ENCODE measurements at places on chromosomes 12 and 14. TPM values are rescaled to one million over a fixed set of nuclear protein-coding genes. Genes with fewer than 3 reads are reported as not detected.

DNA sequence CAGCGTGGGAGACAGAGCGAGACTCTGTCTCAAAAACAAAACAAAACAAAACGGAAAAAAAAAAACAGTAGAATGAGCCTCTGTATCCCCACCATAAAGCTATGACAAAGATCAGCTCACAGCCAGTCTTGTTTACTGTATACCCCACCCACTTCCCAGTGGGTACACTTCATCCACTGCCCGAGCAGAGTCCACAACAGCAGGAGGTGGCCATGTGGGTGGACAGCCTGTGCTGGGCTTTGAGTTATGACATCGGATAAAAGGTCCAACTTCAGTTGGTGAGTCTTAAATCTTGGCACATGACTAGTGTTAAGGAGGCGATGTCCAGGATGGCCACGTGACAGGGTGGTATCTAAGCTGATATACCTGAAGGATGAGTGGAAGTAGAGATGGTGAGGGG is 34.8 kb upstream of the MAPKAPK5 start:
- no peaks in the 10 kb centered on the region for H3K36me3 ChIP-seq
- no peaks in the 10 kb centered on the region for H3K4me1 ChIP-seq
- H3K27me3 ChIP-seq: no peaks in the 10 kb centered on the region
- no peak overlapping the region for H3K4me3 ChIP-seq
- DNase-seq: no peak

DNA sequence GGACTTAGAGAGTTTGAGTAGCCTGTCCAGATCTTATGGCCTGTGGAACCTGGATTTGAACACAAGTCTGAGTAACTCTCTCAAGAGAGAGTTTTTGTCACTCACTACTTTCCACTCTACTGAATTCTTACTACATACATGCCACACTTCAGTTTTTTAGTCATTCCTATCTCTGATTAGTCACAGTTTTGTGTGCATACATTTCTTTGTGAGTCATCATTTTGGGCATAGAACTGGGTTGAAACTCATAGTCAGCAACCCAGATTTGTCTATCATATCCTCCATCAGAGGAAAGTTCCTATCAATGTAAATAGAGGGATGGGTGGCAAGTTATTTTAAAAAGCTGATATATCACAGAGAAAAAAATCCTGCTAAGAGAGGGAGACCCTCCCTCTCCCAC is 42.9 kb downstream of the FLRT2 start:
- DNase-seq: no peak
- H3K36me3 ChIP-seq: no peaks in the 10 kb centered on the region
- H3K4me1 ChIP-seq: peaks cover 68% of the 10 kb centered on the region
- no peak overlapping the region for H3K4me3 ChIP-seq
- no peaks in the 10 kb centered on the region for H3K27me3 ChIP-seq

GRCh38 chr12:68222326-68222725 is 3.3 kb downstream of the IL26 start:
- no peaks in the 10 kb centered on the region for H3K4me1 ChIP-seq
- H3K27ac ChIP-seq: no peak overlapping the region
- DNase-seq: no peak
- H3K36me3 ChIP-seq: no peaks in the 10 kb centered on the region
- H3K4me3 ChIP-seq: no peak overlapping the region

- no peaks in the 10 kb centered on the region for H3K27me3 ChIP-seq
- DNase-seq: no peak
- no peak overlapping the region for H3K4me3 ChIP-seq
- no peak overlapping the region for H3K27ac ChIP-seq
Observed at GRCh38 chr14:93049315-93049714, 66.4 kb downstream of the ITPK1 start.

- peaks cover 88% of the 10 kb centered on the region for H3K27me3 ChIP-seq
- H3K4me3 ChIP-seq: no peak overlapping the region
- H3K4me1 ChIP-seq: peaks cover 17% of the 10 kb centered on the region
- H3K27ac ChIP-seq: no peak overlapping the region
- no peak for DNase-seq
Observed at GRCh38 chr14:36516719-36517241, 3.3 kb downstream of the NKX2-1 start.

DNA sequence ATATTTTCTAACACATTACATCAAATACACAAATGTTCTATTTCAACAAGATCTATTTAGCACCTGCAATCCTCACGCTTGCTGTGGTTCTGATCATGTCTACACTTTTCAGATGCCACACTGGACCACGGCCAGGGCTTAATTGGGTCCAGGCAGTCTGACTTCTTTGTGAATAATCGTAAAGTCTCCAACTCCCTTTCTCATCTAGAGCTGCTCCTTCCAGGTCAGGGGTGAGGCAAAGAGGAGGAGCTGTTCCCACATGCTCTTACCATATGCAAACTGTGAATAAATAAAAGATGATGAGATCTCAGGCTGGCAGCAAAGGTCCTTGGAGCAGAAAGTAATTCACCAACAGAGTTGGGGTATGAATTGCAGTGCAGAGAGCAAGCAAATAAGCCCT is 316.6 kb downstream of the GLT1D1 start:
- H3K36me3 ChIP-seq: no peaks in the 10 kb centered on the region
- no peaks in the 10 kb centered on the region for H3K4me1 ChIP-seq
- H3K4me3 ChIP-seq: no peak overlapping the region
- no peak overlapping the region for H3K27ac ChIP-seq
- H3K27me3 ChIP-seq: no peaks in the 10 kb centered on the region

- H3K4me3 ChIP-seq: no peak overlapping the region
- DNase-seq: no peak
Observed at GRCh38 chr14:73272393-73272792, 35.1 kb downstream of the PAPLN start.

GRCh38 chr14:74573421-74574089 is 38.5 kb downstream of the LTBP2 start:
- DNase-seq: no peak
- no peaks in the 10 kb centered on the region for H3K27me3 ChIP-seq
- H3K27ac ChIP-seq: peak overlapping the region; percentile 97
- H3K36me3 ChIP-seq: no peaks in the 10 kb centered on the region

DNA sequence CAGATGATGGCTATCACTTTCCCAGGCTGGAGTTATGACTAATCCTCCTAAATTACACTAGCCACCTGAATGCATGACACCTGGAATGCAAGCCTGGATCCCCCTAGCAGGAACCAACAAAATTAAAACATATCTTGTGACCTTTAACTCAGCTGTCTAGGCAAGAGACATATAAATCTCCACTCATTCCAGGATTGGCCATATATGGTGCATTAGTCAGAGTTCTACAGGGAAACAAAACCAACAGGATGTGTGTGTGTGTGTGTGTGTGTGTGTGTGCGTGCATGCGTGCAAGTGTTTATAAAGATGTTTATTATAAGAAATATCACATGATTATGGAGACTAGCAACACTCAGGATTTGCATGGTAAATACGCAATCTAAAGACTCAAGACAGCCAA is 212.8 kb downstream of the KIF21A start:
- no peak overlapping the region for H3K4me3 ChIP-seq
- H3K36me3 ChIP-seq: no peaks in the 10 kb centered on the region
- no peak for DNase-seq
- H3K27ac ChIP-seq: no peak overlapping the region
- H3K4me1 ChIP-seq: peaks cover 5% of the 10 kb centered on the region

DNA sequence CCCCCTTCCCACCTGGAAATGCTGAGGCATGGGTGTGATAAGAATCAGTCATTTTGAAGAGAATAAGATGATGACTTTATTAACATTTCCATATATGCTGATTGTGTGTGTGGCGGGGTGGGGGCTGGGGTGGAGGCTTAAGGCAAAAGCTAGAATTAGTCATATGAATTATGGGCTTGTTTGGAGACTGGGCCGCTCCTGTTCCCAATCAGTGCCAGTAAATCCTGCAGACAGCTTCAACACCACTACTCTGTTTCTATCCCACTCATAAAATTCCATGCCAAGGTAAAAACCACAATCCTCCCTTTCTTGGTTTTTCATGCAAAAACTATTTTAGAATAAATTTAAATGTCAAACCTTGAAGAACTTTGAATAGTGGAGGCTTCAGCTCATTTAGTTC is 29.9 kb upstream of the SLC38A2 start:
- H3K36me3 ChIP-seq: no peaks in the 10 kb centered on the region
- peak overlapping the region; percentile 32 for H3K27ac ChIP-seq
- H3K4me3 ChIP-seq: no peak overlapping the region
- no peaks in the 10 kb centered on the region for H3K27me3 ChIP-seq

- no peaks in the 10 kb centered on the region for H3K36me3 ChIP-seq
- H3K27me3 ChIP-seq: no peaks in the 10 kb centered on the region
- H3K4me3 ChIP-seq: no peak overlapping the region
- H3K27ac ChIP-seq: no peak overlapping the region
- H3K4me1 ChIP-seq: no peaks in the 10 kb centered on the region
- DNase-seq: no peak
Observed at GRCh38 chr14:42299692-42300091, 693.0 kb downstream of the LRFN5 start.

- H3K4me1 ChIP-seq: peaks cover 48% of the 10 kb centered on the region
- no peak for DNase-seq
- no peaks in the 10 kb centered on the region for H3K27me3 ChIP-seq
- H3K36me3 ChIP-seq: no peaks in the 10 kb centered on the region
- no peak overlapping the region for H3K4me3 ChIP-seq
Observed at GRCh38 chr12:110249105-110249504, 31.9 kb upstream of the ATP2A2 start.

- H3K27ac ChIP-seq: no peak overlapping the region
- no peak for DNase-seq
- H3K4me3 ChIP-seq: no peak overlapping the region
Observed at GRCh38 chr12:82832096-82832495, 145.4 kb downstream of the TMTC2 start.

DNA sequence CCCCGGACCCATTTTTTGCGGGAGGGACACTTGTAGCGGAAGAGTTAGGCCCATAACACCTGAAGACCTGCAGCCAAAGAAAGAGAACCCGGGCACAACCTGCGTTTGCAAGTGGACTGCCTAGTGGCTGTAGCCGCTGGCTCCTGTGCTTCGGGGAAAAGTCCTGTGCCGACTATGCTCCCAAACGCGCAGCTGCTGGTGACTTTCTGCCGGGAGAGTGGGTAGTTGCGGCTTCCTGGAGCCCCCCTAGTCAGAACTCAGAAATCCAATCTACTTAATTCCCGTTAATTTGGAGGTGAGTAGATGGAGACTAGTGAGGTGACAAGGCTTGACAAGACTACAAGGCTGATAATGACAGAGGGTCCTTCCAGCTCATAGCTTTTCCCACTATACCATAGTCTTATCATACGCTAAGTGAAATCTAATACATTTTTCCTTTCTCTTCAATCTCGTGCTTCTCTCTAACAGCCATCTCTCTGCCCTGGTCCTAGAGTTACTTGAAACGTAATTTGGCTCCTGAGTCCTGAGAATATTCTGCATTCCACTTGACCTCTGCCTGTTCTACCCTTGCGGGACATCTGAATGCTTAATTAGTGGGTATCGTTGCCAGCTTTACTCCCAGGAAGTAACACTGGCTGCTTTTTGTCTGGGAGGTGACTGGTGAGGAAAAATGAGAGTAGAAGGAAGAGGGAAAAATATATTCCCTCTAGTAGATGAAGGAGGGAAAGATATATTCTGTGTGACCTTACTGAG is 556 bp downstream of the MTHFD1 start:
- peak overlapping the region; percentile 47 for H3K4me3 ChIP-seq
- DNase-seq: peak; percentile 43
- peak overlapping the region; percentile 5 for H3K27ac ChIP-seq
- H3K4me1 ChIP-seq: peaks cover 15% of the 10 kb centered on the region
- peaks cover 40% of the 10 kb centered on the region for H3K36me3 ChIP-seq
- no peaks in the 10 kb centered on the region for H3K27me3 ChIP-seq

- H3K36me3 ChIP-seq: no peaks in the 10 kb centered on the region
- no peak for DNase-seq
- no peak overlapping the region for H3K27ac ChIP-seq
- no peaks in the 10 kb centered on the region for H3K27me3 ChIP-seq
Observed at GRCh38 chr14:60621386-60621785, 27.9 kb downstream of the SIX1 start.

DNA sequence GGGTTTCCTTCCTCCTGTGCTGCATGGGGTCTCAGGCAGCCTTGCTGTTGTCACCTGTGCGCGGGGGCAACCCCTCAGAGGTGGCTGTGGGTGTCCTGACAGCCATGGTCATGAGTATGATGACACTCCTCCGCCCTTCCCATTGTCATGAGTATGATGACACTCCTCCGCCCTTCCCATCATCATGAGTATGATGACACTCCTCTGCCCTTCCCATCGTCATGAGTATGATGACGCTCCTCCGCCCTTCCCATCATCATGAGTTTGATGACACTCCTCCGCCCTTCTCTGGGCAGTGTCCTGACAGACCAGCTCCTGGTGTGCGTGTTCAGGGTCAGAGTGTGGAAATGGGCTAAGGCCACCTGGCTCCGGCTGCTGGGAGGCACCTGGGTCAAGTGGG is 40.0 kb downstream of the FBRSL1 start:
- H3K27ac ChIP-seq: no peak overlapping the region
- no peaks in the 10 kb centered on the region for H3K4me1 ChIP-seq
- no peaks in the 10 kb centered on the region for H3K36me3 ChIP-seq
- no peak overlapping the region for H3K4me3 ChIP-seq

GRCh38 chr14:56903304-56903969 is 93.2 kb upstream of the OTX2 start:
- H3K36me3 ChIP-seq: no peaks in the 10 kb centered on the region
- DNase-seq: no peak
- no peak overlapping the region for H3K4me3 ChIP-seq

- no peak overlapping the region for H3K4me3 ChIP-seq
- H3K4me1 ChIP-seq: peaks cover 9% of the 10 kb centered on the region
- H3K36me3 ChIP-seq: no peaks in the 10 kb centered on the region
- no peak for DNase-seq
- H3K27ac ChIP-seq: no peak overlapping the region
- no peaks in the 10 kb centered on the region for H3K27me3 ChIP-seq
Observed at GRCh38 chr14:68702135-68702534, 90.7 kb downstream of the ZFP36L1 start.

DNA sequence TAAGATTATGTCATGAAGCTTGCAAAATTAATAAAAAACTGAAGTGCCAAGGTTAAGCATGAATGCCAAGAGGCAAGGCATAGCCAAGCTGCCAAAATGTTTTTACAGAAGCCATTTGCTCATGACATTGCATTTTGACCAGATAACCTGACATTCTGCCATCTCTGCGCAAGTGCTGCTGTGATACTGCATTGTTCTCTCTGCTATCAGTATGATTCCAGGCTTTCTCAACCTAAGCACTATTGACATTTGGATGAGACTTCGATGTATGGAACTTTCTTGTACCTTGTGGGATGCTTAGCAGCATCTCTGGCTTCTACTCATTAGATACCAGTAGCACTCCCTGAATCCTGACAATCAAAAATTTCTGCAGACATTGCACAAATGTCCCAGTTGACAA is 139.2 kb downstream of the RASSF9 start:
- no peak overlapping the region for H3K27ac ChIP-seq
- peak; percentile 81 for DNase-seq
- peaks cover 42% of the 10 kb centered on the region for H3K36me3 ChIP-seq
- no peaks in the 10 kb centered on the region for H3K4me1 ChIP-seq

- no peaks in the 10 kb centered on the region for H3K36me3 ChIP-seq
- no peak overlapping the region for H3K4me3 ChIP-seq
- H3K27ac ChIP-seq: peak overlapping the region; percentile 99
- peaks cover 55% of the 10 kb centered on the region for H3K4me1 ChIP-seq
- no peak for DNase-seq
Observed at GRCh38 chr12:45231515-45232145, 15.7 kb downstream of the ANO6 start.

Gene PWP1
- 164 TPM for total RNA-seq

Gene BCL11B
- total RNA-seq: 2.6 TPM

Gene STXBP6
- 6.4 TPM for total RNA-seq

Gene ENTPD5
- 8.3 TPM for total RNA-seq

Gene OR6C4
- total RNA-seq: not detected

Gene OR10AD1
- total RNA-seq: not detected

Gene CPNE6
- not detected for total RNA-seq

Gene BEGAIN
- total RNA-seq: not detected

Gene SLC10A1
- not detected for total RNA-seq

Gene TPCN1
- 17.0 TPM for total RNA-seq

Gene LRP1-AS
- not detected for total RNA-seq

Gene RAPGEF3
- total RNA-seq: 0.38 TPM
